ENCODE measurements at places on chromosomes 6 and 20. TPM values are rescaled to one million over a fixed set of nuclear protein-coding genes. Genes with fewer than 3 reads are reported as not detected.

POPDC3 gene
- not detected for total RNA-seq

SEMG1 gene
- not detected for total RNA-seq

ARG1 gene
- total RNA-seq, result not detected

DNA sequence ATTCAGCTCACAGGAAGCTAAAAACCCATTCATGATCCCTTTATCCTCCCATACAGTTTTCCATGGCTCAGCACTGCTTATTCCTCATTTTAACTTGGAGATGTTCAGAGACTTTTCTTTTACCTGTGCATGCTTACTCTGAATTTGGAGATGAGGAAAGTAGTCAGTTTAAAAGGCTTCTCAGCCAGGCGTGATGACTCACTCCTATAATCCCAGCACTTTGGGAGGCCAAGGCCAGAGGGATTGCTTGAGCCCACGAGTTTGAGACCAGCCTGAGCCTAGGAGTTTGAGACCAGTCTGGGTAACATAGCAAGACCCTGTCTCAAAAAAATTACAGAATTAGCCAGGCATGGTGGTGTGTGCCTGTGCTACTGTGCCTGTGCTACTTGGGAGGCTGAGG is 30.3 kb upstream of the TMEM217 start:
- DNase-seq, result no peak
- peaks cover 66% of the 10 kb centered on the region for H3K36me3 ChIP-seq
- no peak overlapping the region for H3K27ac ChIP-seq
- no peak overlapping the region for H3K4me3 ChIP-seq

- peaks cover 34% of the 10 kb centered on the region for H3K36me3 ChIP-seq
- no peaks in the 10 kb centered on the region for H3K27me3 ChIP-seq
- H3K27ac ChIP-seq, result peak overlapping the region; percentile 99
- DNase-seq, result peak; percentile 94
Observed at GRCh38 chr20:3811467-3812258, 8.7 kb upstream of the AP5S1 start.

All from activated CD4-positive, alpha-beta memory T cell treated with anti-CD3 and anti-CD28 coated beads, Interleukin-2, amount 10 ng/mL, durations not matched to agents 7 days and 5 days (primary cell).